ENCODE measurements at places on chromosomes 13 and 19. TPM values are rescaled to one million over a fixed set of nuclear protein-coding genes. Genes with fewer than 3 reads are reported as not detected.

GRCh38 chr19:32176591-32176990 is 168.8 kb upstream of the ZNF507 start:
- no peak for DNase-seq

Gene GPATCH1
- 7.5 TPM for total RNA-seq

- no peak for DNase-seq
Observed at GRCh38 chr19:46484656-46485055, 11.0 kb downstream of the PNMA8B start.

Gene LCP1
- total RNA-seq = 77.8 TPM

Gene CCNA1
- 4.5 TPM for total RNA-seq

GRCh38 chr19:38120471-38121025 is 103.5 kb downstream of the DPF1 start:
- no peak for DNase-seq

Gene CKM
- not detected for total RNA-seq

GRCh38 chr19:53432088-53432661 is 391 bp downstream of the ZNF761 start:
- DNase-seq = no peak

Gene SIGLEC11
- total RNA-seq = not detected
